ENCODE measurements at places on chromosomes 1 and 21. TPM values are rescaled to one million over a fixed set of nuclear protein-coding genes. Genes with fewer than 3 reads are reported as not detected.

BARHL2 gene
- not detected for total RNA-seq

PLXNA2 gene
- total RNA-seq: 21.1 TPM

DISC1 gene
- total RNA-seq: 0.34 TPM

MTARC2 gene
- 6.6 TPM for total RNA-seq

CFAP141 gene
- total RNA-seq: not detected

SERPINC1 gene
- total RNA-seq: not detected

RGS18 gene
- total RNA-seq: not detected

FAM110D gene
- not detected for total RNA-seq

KRTAP21-2 gene
- total RNA-seq: not detected
